ENCODE measurements at places on chromosomes 5 and 9. TPM values are rescaled to one million over a fixed set of nuclear protein-coding genes. Genes with fewer than 3 reads are reported as not detected.

DNA sequence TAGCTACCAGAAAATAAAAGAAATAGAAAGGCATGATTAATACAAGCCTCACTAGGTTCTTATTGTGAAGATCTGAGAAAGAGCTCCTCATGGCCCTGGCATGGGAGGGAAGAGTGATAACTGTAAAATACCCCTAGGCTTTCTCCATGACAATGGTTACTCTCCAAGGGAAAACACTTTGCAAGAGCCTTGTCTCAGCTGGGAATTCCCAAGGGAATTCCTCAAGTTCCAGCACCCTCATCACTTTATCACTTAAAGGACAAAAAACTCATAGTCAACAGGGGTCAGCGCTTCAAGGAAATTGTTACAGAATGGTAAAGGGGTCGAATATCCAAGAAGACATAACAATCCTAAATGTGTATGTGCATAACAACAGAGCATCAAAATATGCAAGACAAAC, 21.2 kb downstream of the SYK start:
- DNase-seq: no peak

Gene ZCCHC9
- total RNA-seq: 20.2 TPM

DNA sequence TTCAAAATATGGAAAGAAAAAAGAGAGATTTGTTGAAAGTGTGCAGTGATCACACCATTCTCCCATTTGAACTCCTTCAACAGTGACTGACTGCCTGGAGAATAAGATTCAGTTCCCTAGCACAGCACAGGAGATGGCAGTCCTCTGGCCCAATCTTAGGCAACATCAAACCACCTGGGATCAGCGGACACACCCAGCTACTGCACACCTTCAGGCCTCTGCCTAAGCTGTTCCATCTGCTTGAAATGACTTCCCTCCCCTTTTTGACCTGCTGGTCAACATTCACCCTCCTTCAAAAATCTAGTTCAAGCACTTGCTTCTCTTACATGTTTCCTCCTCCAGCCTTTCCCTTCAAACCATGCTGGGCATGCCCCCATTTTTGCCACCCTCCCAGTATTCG, 4.5 kb downstream of the MAPK9 start:
- no peak for DNase-seq

DNA sequence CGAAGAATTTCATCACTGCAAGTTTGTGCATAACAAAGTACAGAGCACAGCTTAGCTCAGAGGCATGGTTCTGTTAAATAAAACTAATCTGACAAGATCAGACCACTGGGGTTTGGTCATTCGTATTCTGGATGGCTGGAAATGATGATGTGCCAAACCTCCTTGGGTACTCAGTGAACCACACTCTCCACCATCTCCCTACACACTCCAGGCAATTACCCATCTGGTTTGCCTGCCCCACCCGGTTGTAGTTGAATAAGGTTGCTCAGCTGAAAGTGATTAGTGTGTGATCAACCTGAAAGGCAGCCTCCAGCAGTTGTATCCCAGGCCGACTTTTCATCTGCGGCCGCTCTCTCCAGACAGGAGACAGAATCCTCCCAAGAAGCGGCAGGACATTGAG, 371.4 kb downstream of the TLE1 start:
- no peak for DNase-seq

DNA sequence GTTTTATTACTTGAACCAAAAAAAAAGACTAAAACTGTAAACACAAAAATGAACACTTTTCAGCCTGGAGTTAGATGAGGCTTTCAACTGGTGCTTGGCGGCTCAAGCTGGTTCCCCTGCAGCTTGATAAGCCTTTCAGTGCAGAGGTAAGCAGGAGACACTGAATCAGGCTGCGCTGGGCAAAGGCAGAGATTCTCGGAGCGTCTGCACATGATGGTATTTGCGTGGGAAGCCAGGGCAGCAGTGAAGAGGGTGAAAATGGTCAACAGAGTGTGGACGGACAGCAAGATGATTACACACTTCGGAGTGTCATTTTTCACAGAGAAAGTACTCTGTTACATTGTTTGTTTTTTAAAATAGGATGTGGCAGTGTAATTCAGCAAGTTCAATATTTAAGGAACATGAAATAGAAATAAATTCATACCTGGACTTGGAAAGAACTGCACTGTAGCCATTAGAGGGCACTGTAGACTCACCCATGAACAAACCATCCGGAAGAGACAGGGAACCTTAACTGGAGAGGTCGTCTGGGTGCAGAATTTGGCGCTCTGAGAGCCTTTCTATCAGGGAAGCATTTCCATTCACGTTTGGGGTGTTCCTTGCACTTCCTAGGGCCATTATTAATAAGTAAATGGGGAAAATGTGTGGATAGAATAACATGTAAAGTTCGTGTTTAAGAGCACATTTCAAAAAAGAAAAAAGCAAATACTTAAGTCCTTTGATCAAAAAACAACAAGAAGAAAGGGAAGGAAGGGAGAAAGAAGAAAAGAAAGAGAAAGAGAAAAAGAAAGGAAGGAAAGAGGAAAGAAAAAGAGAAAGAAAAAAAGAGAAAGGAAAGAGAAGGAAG, 69.8 kb downstream of the ICE1 start:
- no peak for DNase-seq

Data from esophagus muscularis mucosa (tissue), 4 donors.